ENCODE measurements at places on chromosomes 5 and 9.

DNA sequence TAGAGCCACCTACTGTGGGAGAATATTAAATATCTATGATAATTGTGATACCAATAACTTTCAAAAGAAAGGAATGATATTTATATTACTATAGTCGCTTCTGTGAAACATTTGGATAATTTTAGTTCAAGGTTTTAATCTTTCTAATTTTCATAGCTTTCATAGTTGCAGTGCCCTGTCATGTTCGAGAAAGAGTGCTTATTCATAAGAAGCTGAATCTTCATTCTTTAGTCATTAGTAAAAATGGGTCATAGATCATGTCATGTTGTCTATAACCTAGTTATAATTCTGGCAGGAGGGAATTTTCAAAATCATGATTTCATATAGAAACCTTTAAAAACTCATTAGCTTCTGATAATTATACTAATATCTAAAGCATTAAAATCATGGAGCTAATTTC is 685.6 kb downstream of the CETN3 start:
- no peak for DNase-seq

DNA sequence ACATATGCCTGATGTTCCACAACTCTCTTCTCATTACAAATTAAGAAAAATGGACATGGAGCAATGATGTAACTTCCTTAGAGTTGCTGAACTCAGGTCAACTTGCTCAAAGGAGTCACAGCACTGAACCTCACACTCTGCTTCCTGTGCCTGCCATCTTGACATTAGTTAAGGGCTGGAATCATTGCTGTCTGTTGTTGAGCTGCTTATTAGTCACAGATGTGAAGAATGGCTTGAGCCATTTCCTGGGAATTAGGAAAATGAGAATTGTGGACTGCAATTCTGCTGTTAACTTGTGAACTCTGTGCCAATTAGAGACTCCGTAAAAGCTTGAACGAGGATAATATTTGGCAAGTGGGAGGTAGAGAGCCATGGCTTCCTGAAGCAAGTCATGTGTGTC is 212.0 kb downstream of the ADAMTS12 start:
- DNase-seq, result no peak

GRCh38 chr5:79536193-79536906 is 22.4 kb upstream of the HOMER1 start:
- no peak for DNase-seq

GRCh38 chr5:156800929-156801328 is 49.2 kb upstream of the PPP1R2B start:
- no peak for DNase-seq

All from stomach (tissue), 19 donors.